ENCODE measurements at places on chromosomes 13 and 19.
A peak's percentile ranks its signal among the peaks of the same experiment; 100 is the strongest.

- DNase-seq = no peak
These were observed 9.7 kb downstream of the CTU1 start for GRCh38 chr19:51098365-51099046.

- DNase-seq = no peak
These were observed 18.4 kb upstream of the CHST8 start for GRCh38 chr19:33603377-33603776.

- no peak for DNase-seq
These were observed 120.2 kb downstream of the DNAJC15 start for GRCh38 chr13:43143591-43143990.

DNA sequence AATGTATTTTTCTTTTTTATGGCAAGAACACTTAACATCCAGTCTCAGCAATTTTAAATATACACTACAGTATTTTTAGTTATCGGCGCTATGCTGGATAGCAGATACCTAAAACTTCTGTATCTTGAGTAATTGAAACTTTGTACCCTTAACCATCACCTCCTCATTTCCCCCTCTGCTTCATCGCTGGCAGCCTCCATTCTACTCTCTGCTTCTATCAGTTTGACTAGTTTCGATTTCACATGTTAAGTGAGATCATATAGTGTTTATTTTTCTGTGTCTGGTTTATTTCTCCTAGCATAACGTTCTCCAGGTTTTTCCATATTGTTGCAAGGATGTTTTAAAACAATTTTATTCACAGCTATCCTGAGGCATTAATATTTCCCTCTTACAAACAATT lies 340.8 kb upstream of the SLC10A2 start:
- no peak for DNase-seq

DNA sequence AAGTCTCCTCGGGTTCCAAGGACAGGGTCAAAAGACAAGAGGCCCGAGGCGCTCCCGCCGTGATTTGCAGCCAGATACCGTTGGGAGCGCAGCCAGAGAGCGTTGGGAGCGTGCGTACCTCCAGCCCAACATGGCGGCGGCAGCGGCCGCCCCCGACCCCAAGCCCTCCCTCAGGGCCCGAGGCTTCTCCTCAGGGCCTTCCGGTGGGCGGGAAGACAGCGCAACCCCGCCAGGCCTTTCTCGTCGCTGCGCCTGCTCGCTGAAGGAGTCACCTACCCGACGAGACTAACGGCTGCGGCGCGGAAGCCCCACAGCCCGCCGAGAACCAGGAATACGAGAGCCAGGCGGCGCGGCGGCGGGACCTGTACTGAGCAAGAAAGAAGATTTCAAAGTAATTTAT lies 3.2 kb upstream of the ZNF850 start:
- DNase-seq = no peak

GRCh38 chr19:40217934-40218890 lies at the start of gene TTC9B:
Gene TTC9B (minus strand): TSS chr19:40218384. CDS start chr19:40218381, 3 bp downstream.
- DNase-seq = peak; percentile 95

DNA sequence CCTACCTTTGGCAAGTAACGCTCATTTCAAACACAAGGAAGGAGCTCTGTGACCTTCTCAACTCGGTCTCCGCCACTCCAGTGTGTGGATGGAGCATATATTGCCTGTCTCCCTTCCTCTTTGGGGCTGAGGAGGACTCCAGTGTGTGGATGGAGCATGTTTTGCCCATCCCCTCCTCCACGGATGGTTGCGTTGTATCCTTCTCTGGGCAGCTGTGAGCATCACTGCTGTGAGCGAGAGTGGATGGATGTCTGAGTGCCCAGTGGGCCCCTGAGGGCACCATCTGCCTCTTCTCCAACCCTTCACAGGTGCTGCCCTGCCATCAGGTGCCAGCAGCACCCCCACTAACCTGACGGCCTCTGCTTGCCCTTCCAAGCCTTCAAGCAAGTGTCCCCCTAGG lies 186.2 kb downstream of the TEX29 start:
- no peak for DNase-seq

GRCh38 chr13:104008541-104009435 lies 942.6 kb upstream of the SLC10A2 start:
- DNase-seq = peak; percentile 22

- peak; percentile 77 for DNase-seq
These were observed 7.0 kb downstream of the C2CD4C start for GRCh38 chr19:401866-402511.

DNA sequence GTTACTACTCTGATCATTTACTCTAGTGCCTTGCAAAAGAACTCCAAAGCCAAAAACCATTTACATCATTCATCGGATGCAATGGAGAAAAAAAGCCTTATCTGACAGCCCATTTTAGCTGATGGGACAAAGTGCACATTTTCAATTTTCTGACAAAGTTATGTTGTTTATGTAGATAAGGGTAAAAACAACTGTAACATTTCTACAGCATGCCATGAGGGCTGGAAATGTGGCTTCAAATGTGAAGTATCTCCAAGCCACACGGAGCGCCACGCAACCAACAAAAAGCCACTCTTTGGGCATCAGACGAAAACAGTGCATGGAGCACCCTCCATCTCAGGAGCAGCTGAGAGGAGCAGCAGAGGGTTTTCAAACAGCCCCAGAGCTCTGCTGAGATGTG lies 364.6 kb upstream of the ZNF507 start:
- DNase-seq = no peak

- DNase-seq = no peak
These were observed 6.5 kb upstream of the RLN3 start for GRCh38 chr19:14021474-14021873.

DNA sequence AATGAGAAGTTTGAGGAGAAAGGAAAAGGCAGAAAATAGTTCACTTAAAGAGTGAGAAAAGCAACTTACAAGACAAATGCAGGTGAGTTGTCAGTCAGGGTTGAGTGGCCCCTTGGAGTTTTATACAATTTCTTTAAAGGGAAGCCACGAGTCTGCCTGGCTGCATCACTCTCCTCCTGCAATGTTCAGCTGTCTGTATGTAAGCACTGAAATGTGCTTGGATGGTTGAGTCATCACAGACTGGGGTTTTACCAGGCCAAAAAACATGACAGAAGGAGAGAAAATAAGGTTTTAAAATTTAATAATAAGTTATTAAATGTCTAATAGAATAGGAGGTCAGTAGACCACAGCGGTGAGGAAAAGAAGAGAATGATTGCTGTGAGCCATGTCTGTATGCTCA lies 51.0 kb upstream of the FGF14 start:
- no peak for DNase-seq

- DNase-seq = no peak
These were observed 360.9 kb downstream of the SLITRK5 start for GRCh38 chr13:88031980-88032559.

GRCh38 chr19:49664171-49665035 lies 1.3 kb downstream of the IRF3 start:
- peak; percentile 95 for DNase-seq

DNA sequence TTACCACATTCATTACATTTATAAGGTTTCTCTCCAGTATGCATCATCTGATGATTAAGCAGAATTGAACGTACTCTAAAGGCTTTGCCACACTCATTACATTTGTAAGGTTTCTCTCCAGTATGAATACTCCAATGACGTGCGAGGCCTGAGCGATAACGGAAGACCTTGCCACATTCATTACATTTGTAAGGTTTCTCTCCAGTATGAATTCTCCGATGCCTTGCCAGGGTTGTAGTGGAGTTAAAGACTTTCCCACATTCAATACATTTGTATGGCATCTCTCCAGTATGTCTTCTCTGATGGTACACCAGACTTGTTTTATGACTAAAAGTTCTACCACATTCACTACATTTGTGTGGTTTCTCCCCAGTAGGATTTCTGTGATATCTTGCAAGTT lies 16.8 kb upstream of the ZNF432 start:
- no peak for DNase-seq

DNA sequence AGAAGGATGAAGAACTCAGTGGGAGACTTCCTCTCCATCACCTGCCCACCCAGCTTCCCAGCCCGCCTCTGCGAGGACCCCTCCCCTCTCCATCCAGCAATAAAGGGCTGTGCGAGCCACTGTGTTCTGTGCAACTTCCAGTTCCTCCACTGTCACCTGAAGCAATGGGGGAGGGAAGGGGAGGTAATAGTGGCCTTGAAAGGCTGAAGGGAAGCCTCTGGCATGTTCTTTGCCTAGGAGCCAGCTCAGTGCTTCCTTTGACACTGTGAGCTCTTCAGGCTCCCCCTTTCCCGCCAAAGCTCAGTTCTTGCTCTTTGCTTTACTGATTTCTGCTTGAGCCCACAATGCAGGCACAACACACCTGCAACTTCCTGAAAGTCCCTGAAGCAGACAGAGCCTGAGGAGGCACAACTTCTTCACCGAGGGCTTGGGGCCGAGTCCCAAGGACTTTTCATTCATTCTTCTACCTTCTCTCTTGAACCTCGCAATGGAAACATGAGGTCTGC lies 73.2 kb upstream of the DOCK9 start:
- DNase-seq = no peak

DNA sequence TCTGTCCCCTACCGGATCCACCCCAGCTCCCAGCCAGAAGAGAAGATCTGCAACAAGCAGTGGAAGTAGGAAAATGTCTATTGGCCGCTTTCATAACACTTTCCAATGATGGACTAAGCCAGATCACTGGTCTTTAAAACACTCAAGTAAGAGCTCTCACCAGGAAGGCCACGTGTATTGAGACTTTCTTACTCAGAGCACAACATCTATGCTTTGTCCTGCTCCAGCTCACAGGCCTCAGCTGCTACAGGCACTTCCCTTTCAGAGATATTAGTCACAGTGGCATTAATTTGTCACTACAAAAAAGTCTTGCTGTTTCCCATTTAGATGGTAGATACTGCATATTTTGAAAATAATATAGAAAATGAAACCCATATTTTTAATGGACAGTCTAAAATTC lies 164.2 kb downstream of the ABCC4 start:
- DNase-seq = peak; percentile 11

DNA sequence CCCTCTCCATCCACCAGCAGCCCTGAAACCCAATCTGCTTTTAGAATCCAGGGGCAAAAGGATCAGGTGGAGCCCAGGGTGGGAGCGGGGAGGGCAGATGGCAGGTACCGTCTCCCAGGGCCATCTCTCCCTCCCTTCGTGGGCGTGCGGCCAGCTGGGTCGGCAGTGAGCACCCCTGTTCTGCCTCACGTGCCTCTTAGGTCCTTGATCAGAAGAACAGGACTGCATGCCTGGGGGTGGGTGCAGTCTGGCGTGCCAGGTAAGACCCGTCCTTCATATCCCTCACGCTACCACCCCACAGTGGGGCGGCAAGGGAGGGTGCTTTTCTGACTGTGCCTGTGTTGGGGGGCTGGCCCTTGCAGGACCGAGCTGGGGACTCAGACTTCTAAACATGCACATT lies 2.0 kb downstream of the SLC8A2 start:
- no peak for DNase-seq

GRCh38 chr13:30736461-30737320 lies 1.3 kb downstream of the ALOX5AP start:
- DNase-seq = no peak

DNA sequence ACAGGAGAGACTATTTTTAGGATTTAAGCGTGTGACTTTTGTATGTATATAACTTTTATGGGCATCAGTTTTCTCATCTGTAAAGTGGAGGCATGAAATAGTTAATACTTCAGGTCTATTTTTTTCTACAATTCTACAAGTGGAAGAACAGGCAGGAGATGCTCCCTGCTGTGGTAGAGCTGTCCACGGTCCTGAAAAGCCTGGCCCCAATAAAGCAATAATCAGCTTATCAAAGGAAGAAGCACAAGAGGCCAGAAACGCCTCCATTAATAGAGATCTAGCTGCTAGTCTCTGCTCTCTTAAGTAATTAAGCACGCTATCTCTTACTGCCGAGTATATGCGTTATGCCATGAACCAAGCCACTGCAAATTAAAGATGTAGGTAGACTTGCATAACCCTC lies 28.0 kb upstream of the WASF3 start:
- no peak for DNase-seq

GRCh38 chr13:48201044-48201443 lies 32.0 kb upstream of the ITM2B start:
- no peak for DNase-seq

DNA sequence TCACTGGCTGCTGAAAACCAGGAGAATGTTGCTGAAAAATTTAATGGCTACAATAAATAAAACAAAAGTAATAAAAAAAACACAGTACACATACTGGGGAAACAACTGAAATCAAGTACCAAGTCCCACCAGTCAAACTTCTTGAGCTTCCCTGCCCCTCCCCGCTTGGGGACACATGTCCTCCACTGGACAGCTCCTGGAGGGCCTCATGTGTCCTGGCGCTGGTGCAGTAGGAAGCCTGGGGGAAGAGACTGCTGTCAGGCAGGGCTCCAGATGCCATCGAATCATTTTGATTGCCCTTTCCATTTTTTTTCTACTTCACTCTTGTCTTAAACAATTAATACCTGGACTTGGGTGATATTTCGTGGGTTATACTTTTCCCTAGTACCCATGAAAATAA lies 26.6 kb upstream of the SLC35E1 start:
- peak; percentile 78 for DNase-seq

DNA sequence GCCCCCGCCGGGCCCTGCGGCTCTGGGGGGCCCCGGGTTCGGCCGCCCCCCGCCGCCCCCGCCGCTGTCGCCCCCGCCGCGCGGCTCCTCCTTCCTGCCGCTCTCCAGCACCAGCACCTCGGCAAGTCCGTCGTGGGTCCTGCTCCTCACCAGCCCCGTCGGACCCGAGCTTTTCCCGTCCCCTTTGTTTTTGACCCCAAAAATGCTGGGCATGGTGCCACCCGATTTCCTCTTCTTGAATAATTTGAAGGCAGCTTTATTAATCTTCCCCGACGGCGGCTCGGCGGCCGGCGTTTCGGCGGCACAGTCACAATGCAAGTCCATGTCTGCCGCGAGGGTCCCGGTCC lies 945 bp downstream of the AMER2 start:
- DNase-seq = no peak

- DNase-seq = no peak
These were observed 20.9 kb downstream of the SGTA start for GRCh38 chr19:2761876-2762782.

DNA sequence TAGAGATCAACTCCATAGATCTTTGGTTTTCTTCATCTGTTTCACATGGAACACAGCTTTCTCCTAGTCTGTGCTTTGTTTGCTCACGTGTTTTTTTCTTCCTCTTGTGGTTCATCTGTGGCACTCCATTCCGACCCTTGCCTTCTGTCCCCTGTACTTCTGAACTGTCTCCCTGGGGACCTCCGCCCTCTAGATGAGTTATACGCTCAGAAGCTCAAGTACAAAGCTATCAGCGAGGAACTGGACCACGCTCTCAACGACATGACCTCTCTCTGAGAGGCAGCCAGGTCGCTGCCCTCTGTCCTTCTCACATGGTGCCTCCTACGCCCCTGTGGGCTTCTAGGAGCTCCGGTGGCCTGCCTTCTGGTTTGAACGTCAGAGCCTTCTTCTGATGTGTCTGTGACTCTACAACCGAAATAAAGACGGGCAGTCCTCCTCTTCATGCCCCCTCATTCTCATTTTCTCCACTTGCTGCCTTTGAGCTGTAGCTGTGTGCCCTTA lies 16.6 kb upstream of the RAB8A start:
- DNase-seq = no peak

GRCh38 chr19:34487651-34488051 lies 6.1 kb downstream of the WTIP start:
- DNase-seq = no peak

- peak; percentile 85 for DNase-seq
These were observed 2.6 kb upstream of the CACNG7 start for GRCh38 chr19:53906211-53907192.

Measured in SK-N-SH (cell line).